ENCODE measurements at places on chromosomes 12 and 14. TPM values are rescaled to one million over a fixed set of nuclear protein-coding genes. Genes with fewer than 3 reads are reported as not detected.

Gene RD3L
- not detected for total RNA-seq

Gene PTPRB
- 87.6 TPM for total RNA-seq

Gene KRT73
- total RNA-seq, result not detected

Gene CFAP73
- total RNA-seq, result 2.6 TPM

Gene TBPL2
- not detected for total RNA-seq

Gene KCNA5
- 2.7 TPM for total RNA-seq

Gene LIN7A
- 31.2 TPM for total RNA-seq

Gene C12orf54
- not detected for total RNA-seq

Gene ZNF605
- total RNA-seq, result 23.6 TPM

Gene GPR135
- total RNA-seq, result 5.9 TPM

DNA sequence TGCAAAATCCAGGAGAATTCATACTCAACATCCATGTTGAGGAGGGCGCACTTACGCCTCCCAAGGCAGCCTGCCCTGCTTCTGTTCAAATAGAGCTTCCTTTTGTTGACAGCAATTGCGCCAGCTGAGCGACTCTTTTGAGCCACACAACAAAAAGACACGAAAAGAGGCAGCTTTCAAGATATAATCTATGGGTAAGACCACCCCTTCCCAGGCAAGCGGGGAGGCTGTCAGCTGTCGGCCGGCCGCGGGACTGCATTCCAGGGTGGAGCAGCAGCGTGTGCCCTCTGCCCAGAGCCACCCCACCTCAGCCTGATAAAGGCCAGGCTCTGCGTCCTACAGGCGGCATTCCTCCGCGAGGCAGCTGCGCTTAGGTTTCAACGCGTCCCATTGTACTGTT, 15.8 kb upstream of the STAB2 start:
- DNase-seq, result no peak

DNA sequence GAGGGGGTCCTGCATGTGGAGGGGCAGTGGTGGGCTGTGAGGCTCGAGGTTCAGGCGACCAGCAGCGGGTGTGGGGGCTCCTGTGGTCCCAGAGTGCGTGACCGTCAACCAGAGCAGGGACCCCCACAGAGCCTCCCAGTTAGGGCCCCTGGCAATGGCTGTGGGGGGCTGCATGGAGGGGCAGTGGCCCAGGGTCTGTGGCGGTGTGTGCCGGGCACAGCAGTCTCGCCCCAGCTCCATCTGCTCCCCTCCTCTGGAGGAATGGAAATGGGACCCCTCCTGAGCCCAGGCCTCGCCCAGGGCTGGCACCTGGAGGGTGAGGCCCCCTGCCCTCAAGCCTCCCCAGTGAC, 210.8 kb upstream of the C14orf180 start:
- no peak for DNase-seq

GRCh38 chr14:94691660-94692034, 78.3 kb downstream of the GSC start:
- no peak for DNase-seq

DNA sequence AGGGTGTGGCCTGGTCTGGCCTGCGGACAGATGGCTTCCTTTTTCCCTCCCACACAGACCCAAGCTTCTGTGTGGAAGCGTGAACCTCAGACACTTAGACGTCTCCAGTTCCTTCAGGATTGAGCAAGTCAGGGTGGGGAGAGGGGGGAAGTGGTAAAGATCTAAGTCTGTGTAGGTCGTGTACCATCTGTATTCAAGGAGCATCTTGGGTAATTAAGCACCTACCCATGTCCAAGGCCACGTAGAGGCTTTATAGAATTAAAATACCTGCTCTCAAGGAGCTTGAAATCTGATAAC, 1.7 kb downstream of the AVIL start:
- peak; percentile 53 for DNase-seq

DNA sequence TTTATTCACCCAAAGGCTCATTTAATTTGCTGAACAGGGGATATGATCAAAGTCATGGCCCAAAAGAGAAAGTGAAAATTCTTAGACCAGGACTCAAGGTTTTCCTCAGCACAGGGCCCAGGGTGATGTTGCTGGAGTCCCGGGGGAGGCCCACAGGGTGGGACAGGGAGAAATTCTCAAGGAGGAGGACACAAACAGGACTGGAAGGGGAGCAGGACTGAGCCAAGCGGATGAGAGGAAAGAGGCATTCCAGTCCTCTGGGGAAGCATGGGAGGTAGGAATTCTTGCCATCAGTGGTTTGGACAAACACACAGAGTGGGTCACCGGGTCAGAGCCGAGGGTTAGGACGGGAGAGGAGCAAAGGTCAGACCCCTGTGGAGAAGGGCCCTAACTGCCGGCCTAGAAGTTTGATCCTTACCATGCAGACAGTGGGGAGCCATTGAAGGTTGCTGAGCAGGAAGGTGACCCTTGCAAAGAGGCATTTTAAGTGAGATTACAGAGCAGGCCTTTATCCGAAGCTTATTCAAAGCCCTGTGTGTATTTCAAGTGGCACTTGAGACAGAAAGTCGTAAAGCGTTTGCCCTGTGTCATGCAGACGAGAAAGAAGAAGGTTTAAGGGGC, 68.4 kb upstream of the PTGR2 start:
- no peak for DNase-seq

DNA sequence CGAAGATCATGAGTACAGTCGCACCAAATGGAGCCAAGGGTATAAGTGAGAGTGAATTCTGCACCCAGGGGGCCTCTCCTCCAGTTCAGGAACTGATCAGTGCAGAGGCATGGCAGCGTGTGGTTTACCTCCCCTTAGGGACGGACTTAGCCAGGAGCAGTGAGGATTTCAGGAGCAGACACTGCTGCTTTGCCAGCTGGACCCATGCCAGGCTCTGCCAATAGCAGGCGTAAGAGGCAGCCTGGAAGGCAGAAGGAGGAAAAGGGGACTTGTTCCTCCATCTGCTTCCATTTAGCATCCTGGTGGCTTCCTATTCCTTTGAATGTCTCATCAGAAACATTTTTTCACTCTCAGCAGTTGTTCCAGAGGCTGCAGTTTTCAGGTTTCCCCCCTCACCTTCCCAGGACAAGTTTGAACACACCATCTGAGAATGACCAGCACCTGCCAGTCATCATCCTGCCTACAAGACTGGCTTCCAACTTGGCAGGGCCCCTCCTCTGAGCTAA, 137.0 kb upstream of the LMNTD1 start:
- DNase-seq, result no peak

DNA sequence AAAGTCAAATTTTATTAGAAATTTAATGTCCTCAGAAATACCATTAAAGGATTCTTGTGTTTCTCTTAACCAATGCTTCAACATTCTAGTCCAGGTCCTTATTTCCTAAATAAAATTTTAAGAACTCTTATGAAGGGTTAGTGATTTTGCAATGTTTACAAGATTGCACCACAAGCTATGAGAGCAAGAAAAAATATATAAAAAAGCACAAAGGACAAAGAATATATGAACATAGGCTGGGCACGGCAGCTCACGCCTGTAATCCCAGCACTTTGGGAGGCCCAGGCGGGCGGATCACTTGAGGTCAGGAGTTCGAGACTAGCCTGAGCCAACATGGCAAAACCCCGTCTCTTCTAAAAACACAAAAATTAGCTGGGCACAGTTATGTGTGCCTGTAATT, 7.7 kb downstream of the RACGAP1 start:
- no peak for DNase-seq

GRCh38 chr14:53547593-53547992, 394.5 kb upstream of the DDHD1 start:
- DNase-seq, result no peak

DNA sequence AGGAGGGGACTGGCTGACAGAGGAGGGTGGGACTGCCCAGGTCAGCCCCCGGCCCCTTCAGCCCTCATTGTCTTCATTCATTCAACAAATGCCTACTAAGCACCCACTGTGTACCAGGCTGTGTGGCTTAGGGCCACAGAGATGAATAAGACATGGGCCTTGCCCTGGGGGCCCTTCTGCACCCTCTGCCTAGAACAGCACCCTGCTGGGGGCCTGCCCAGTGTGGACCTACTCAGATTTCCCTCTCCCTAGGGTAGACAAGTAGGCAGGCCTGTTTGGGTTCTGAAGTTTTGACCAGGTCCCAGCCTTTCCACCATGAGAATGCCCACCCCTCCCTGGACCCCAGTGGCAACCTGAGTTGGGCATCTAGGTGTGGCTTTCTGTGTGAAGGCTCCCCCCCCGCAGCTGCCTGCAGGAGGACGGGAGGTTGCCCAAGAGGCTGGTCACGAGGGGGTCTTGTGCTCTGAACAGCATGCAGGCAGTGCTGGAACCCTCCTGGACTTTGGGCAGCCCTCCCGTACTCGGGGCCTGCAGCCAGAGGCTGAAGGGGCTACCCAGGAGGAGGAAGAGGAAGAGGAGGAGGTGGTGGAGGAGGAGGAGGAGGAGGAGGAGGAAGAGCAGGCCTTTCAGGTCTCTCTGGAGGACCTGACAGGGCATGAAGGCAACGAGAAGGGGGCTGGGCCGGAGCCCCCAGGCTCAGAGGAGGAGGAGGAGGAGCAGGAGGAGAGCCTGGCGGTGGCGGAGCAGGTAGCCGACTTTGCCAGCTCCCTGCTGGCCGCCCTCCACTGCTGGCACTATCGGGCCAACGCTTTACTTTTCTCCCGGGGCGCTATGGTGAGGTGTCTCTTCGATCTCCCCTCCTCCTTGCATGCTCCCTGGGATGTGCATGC, 33.4 kb downstream of the PLEKHG3 start:
- DNase-seq, result no peak

GRCh38 chr14:44529026-44529425, 21.9 kb upstream of the FSCB start:
- no peak for DNase-seq

DNA sequence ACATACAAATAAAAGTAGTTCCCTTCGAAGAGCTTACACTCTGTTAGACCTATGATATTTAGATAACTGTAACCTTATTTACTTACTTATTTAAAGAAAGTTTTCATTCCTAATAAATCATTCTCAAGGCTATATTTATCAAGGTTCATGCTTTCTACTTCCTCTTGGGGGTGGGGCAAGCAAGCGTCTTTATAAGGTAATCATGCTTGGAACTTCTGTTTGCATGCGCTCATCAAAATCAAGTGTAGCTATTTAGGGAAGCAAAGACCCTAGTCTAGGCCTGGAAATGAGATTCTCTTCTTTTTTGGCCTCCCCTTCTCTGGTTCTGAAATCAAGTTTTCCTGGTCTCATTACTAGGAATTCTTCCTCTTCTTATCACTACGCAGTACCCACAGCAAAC, 766 bp downstream of the RERG start:
- peak; percentile 51 for DNase-seq

GRCh38 chr12:128970110-128970509, 116.8 kb downstream of the GLT1D1 start:
- DNase-seq, result no peak

DNA sequence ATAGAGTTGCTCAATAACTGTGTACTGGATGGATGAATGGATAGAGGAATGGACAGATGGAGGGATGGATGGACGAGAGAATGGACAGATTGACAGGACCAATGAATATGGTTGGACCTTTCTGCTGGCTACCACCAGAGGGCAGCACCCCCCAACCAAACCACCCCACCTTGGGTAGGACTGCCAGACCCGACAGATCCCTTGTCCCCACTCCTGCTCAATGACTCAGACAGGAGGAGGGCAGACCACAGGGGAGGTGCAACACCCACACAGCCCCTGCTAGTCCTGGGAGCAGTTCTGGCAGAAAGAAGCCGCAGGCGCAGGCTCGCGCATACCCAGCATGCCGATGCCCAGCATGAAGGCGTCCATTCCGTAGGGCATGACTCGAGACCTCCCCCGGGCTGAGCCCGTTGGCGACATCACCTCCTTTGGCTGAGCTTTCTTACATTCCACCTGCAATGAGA, 12.4 kb downstream of the MSI1 start:
- peak; percentile 77 for DNase-seq

DNA sequence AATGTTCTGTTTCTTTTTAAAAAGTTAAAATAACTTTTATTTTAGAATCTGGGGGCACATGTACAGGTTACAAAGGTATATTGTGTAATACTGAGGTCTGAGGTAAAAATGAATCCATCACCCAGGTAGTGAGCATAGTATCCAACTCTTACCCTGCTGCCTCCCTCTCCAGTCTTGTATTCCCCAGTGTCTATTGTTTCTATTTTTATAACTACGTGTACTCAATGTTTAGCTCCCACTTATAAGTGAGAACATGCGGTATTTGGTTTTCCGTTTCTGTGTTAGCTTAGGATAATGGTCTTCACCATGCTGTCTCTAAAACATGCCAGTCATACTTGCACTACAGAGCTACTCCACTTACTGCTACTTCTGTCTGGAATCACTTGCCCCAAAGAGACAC, 8.4 kb downstream of the FBXO33 start:
- no peak for DNase-seq

- no peak for DNase-seq
Measured at GRCh38 chr12:129629901-129630300, 273.9 kb downstream of the TMEM132D start.

DNA sequence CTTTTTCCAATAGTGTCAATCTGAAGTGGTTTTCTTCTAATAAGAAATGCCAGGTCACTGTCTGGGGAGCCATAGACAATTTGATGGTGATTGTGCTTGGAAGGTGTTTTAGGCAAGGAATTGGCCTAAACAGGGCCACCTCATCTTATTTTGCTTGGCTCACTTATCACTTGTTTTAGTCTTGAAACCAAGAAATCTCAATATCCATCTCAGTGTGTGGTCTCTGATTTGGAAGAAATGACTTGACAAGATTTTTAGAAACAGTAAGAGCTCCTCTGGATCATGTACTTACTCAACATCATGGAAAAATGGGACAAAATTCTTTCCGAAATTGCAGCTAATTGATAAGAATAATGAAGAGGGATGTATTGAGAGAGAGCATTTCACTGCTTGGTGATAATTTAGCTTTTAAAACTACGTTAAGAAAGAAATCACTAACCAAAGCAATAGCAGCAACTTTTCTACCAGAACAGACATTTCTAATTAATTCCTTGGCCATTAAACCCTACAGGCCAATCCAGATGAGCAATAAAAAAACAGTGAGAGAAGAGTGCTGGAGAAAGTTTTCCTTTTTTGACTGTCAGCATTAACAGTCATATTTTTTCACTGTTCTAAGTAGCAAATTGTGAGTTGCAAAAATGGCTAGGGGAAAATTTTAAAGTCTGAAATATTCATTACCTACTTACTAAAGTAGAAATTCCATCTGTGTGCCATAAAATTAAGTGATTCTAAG, 157.3 kb downstream of the AEBP2 start:
- DNase-seq, result no peak

GRCh38 chr12:106883426-106883825, 72.3 kb upstream of the TMEM263 start:
- no peak for DNase-seq

DNA sequence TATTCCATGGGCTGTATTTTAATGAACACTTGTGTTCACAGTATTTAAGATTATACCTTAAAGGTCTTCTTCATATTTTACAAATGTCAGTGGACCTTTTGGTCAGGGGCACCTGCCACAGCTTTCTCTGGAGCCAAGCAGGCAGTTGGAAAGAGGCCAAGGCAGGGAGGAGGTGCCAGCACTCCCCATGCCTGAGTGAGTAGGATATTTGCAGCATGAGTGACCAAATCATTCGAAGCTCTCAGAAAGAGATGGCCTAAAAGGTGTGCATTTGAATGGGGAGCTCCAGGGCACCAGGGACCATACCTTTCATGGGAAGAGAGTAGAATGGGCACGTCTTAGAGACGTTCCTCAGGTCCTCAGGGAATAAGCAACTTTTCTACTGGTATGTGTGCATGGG, 121.6 kb downstream of the GPR135 start:
- DNase-seq, result no peak

GRCh38 chr12:10741845-10742244, 18.7 kb upstream of the YBX3 start:
- no peak for DNase-seq

GRCh38 chr12:5259523-5259922, 172.4 kb upstream of the NTF3 start:
- no peak for DNase-seq

Measured in uterus (tissue), 4 donors.